ENCODE measurements at places on chromosomes 16 and 17. TPM values are rescaled to one million over a fixed set of nuclear protein-coding genes. Genes with fewer than 3 reads are reported as not detected.

- no peak overlapping the region for H3K4me3 ChIP-seq
- H3K36me3 ChIP-seq: no peaks in the 10 kb centered on the region
- no peak overlapping the region for H3K27ac ChIP-seq
- DNase-seq: no peak
Measured at GRCh38 chr16:30030011-30030685, 923 bp downstream of the TLCD3B start.

GRCh38 chr17:54933921-54934320 lies 33.3 kb downstream of the TOM1L1 start:
- H3K27ac ChIP-seq: no peak overlapping the region
- DNase-seq: no peak
- H3K4me3 ChIP-seq: no peak overlapping the region
- no peaks in the 10 kb centered on the region for H3K36me3 ChIP-seq
- no peaks in the 10 kb centered on the region for H3K27me3 ChIP-seq

GRCh38 chr16:73210084-73210483 lies 162.2 kb upstream of the ZFHX3 start:
- no peak overlapping the region for H3K4me3 ChIP-seq
- H3K4me1 ChIP-seq: no peaks in the 10 kb centered on the region
- DNase-seq: no peak
- no peaks in the 10 kb centered on the region for H3K36me3 ChIP-seq
- H3K27ac ChIP-seq: no peak overlapping the region

DNA sequence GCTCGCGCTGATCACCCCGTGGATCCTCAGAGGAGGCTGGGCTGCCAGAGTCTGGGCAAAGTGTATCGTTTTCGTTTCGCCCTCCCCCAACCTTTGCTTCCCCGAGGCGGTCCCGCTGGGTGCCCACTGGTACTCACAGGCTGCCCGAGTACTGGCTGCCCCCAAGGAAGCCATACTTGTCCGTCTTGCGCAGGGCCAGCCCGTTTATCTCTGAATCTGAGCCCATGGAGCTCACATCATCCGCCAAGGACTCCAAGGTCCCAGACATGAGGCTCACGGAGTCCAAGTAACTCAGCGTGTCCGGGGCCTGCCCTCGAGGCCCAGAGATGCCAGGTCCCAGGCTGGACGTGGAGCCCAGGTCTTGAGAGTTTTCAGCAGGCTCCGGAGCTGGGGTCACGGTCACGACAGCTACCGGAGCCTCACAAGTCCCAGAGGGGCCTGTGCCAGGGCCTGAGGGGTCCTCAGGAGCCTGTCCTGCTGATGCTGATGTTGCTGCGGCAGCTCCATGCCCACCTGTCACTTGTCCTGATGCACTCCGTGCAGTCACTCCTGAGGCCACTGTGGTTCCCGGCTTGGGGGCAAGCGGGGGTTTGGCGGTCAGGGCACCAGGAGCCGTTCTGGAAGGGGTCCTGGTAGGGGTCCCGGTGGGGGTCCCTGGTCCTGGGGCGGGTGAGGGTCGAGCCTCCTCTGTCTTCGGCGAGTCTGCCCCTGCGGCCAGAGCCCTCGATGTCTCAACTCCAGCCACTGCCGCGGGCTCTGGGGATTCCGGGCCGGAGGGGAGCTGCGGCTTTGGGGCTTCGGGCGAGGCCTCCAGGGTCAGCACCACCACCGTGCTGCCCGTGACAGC lies 980 bp downstream of the TBC1D10B start:
- H3K27me3 ChIP-seq: no peaks in the 10 kb centered on the region
- DNase-seq: no peak
- H3K4me3 ChIP-seq: peak overlapping the region; percentile 97
- H3K36me3 ChIP-seq: peaks cover 4% of the 10 kb centered on the region
- peak overlapping the region; percentile 64 for H3K27ac ChIP-seq
- H3K4me1 ChIP-seq: peaks cover 16% of the 10 kb centered on the region

- DNase-seq: no peak
- no peak overlapping the region for H3K27ac ChIP-seq
- H3K4me1 ChIP-seq: no peaks in the 10 kb centered on the region
- H3K36me3 ChIP-seq: no peaks in the 10 kb centered on the region
- no peak overlapping the region for H3K4me3 ChIP-seq
Measured at GRCh38 chr17:33234930-33235685, 58.0 kb downstream of the ASIC2 start.

GRCh38 chr16:2776500-2777139 lies 460 bp downstream of the ELOB start:
- DNase-seq: no peak
- H3K27ac ChIP-seq: peak overlapping the region; percentile 70
- peaks cover 3% of the 10 kb centered on the region for H3K36me3 ChIP-seq
- peak overlapping the region; percentile 89 for H3K4me3 ChIP-seq
- no peaks in the 10 kb centered on the region for H3K27me3 ChIP-seq

Gene DDX28
- total RNA-seq: 25.5 TPM

DNA sequence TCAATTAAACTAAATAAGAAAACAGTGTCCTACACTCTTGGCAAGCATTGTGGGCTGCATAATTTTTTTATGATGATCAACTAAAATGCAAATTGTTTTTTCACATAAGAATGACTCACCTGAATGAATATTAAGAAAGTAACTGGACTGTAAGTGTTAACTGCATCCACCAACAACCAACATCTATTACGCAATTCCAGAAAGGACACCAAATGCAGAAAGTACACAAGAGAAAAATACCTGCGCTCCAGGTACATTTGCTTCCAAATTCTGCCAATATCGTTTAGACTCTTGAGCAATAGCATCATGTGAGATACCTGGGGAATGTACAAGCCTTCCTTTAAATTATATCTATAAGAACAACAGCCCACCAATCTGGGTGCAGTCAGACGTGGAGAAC lies 19.8 kb upstream of the TXNDC11 start:
- no peaks in the 10 kb centered on the region for H3K4me1 ChIP-seq
- no peak overlapping the region for H3K4me3 ChIP-seq
- H3K27me3 ChIP-seq: no peaks in the 10 kb centered on the region
- DNase-seq: no peak
- no peak overlapping the region for H3K27ac ChIP-seq

Gene TEKT1
- total RNA-seq: not detected

- H3K4me3 ChIP-seq: no peak overlapping the region
- H3K27me3 ChIP-seq: peaks cover 2% of the 10 kb centered on the region
- no peak for DNase-seq
- H3K27ac ChIP-seq: no peak overlapping the region
- no peaks in the 10 kb centered on the region for H3K4me1 ChIP-seq
- no peaks in the 10 kb centered on the region for H3K36me3 ChIP-seq
Measured at GRCh38 chr17:21248500-21248899, 4.7 kb downstream of the NATD1 start.

DNA sequence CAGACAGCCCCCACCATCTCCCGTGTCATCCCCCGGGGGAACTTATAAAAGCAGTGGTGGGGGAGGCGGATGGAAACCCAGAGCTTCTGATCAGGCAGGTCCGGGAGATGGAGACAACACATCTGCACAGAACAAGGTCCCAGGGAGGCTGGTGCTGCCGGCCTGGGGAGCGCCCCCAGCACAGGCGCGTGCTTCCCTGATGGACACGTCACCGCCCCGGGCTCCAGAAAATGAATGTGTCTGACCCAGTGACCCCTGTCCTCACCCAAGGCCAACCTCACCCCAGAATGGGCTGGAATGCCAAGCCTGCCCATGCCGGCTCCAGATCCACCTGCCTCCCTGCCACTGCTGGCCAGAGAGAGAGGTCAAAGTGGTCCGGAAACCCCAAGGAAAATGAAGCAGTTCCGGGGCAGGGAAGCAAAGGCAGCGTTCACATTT lies 12.5 kb downstream of the SLC7A5 start:
- no peaks in the 10 kb centered on the region for H3K27me3 ChIP-seq
- H3K4me3 ChIP-seq: peak overlapping the region; percentile 30
- H3K4me1 ChIP-seq: peaks cover 45% of the 10 kb centered on the region

- no peaks in the 10 kb centered on the region for H3K4me1 ChIP-seq
- DNase-seq: no peak
- no peak overlapping the region for H3K27ac ChIP-seq
- 0 out of 2 replicates have a peak, but pooled peaks cover 3% of the 10 kb centered on the region for H3K27me3 ChIP-seq
- H3K4me3 ChIP-seq: no peak overlapping the region
Measured at GRCh38 chr17:33057564-33057963, 65.9 kb downstream of the SPACA3 start.

- no peaks in the 10 kb centered on the region for H3K36me3 ChIP-seq
- H3K4me3 ChIP-seq: no peak overlapping the region
- H3K27me3 ChIP-seq: no peaks in the 10 kb centered on the region
Measured at GRCh38 chr17:4766201-4766600, 5.5 kb upstream of the TM4SF5 start.

Gene RANBP10
- 20.4 TPM for total RNA-seq

GRCh38 chr16:21950782-21951521 lies 2.2 kb upstream of the UQCRC2 start:
- H3K36me3 ChIP-seq: no peaks in the 10 kb centered on the region
- H3K27me3 ChIP-seq: no peaks in the 10 kb centered on the region
- DNase-seq: no peak
- peaks cover 16% of the 10 kb centered on the region for H3K4me1 ChIP-seq

Gene ASPA
- total RNA-seq: not detected

- H3K4me3 ChIP-seq: no peak overlapping the region
- no peaks in the 10 kb centered on the region for H3K4me1 ChIP-seq
- no peaks in the 10 kb centered on the region for H3K27me3 ChIP-seq
- H3K27ac ChIP-seq: no peak overlapping the region
- DNase-seq: no peak
- no peaks in the 10 kb centered on the region for H3K36me3 ChIP-seq
Measured at GRCh38 chr16:711548-712320, 3.2 kb upstream of the METRN start.

GRCh38 chr17:27342059-27342458 lies 48.1 kb downstream of the WSB1 start:
- H3K4me3 ChIP-seq: no peak overlapping the region
- H3K4me1 ChIP-seq: peaks cover 41% of the 10 kb centered on the region
- no peak for DNase-seq
- H3K27me3 ChIP-seq: no peaks in the 10 kb centered on the region
- H3K36me3 ChIP-seq: no peaks in the 10 kb centered on the region
